Globus pallidus (tissue), 1 donor: ENCODE measurements at places on chromosomes 3 and 15.

DNA sequence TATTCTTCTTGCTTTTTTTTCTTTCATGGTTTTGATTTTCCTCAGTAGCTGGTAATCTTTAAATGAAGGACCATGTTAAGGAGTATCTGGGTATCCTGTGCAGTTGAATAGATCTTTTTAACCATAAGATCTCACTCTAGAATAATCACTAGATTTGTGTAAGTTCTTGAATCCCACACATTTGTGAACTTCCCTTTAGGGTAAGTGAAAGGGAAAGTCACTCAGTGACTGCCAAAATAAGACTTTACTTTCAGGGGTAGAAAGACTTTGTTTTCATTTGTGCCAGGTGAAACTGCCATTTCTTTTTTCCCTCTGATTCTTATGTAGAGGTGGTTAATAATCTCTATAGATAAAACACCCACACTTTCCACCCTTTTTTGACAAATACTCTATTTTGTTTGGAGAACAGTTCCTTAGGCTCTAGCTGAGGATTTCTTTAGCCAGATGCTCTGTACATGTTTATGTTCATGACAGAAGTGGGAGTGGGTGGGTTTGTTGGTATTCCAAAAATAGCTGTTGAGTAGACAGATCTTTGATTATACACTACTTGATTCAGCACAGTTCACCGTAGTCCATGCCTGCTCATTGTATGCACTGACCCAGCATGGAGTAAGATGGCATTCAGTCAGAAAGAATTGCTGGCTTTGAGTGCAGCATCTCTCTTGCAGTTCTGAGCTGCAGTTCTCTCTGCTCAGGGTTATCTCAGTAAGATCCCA, 28.5 kb downstream of the LRRC49 start:
- no peak for DNase-seq

GRCh38 chr3:72371431-72371830, 476.8 kb downstream of the SHQ1 start:
- DNase-seq, result no peak

DNA sequence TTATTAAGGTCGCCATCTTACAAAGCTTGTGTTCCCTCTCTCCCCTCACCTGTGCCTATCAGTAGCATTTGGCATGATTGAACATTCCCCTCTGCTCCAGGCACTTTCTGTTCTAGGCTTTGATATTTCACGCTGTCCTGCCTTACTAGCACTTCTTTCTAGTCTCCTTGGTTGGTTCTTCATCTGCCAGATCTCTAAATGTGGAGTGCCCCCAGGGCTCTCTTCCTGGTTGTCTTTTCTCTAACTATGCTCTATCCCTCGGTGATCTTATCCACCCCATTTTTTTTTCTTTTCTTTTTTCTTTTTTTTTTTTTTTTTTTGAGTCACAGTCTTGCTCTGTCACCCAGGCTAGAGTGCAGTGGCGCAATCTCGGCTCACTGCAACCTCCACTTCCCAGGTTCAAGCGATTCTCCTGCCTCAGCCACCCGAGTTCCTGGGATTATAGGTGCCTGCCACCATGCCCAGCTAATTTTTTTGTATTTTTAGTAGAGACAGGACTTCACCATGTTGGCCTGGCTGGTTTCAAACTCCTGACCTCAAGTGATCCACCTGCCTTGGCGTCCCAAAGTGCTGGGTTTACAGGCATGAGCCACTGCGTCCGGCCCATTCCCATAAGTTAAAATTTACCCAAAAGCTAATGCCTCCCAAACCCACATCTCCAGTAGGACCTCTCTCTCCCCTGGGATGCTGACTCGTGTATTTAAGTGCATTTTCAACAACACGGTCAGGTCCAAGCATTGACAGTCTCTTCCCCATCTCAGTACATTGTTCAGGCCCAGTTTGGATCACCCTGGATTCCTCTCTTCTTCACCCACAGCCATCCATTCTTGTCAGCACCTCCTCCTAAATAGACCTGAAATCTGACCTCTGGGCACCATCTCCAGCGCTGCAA, 5.2 kb downstream of the NUSAP1 start:
- no peak for DNase-seq

DNA sequence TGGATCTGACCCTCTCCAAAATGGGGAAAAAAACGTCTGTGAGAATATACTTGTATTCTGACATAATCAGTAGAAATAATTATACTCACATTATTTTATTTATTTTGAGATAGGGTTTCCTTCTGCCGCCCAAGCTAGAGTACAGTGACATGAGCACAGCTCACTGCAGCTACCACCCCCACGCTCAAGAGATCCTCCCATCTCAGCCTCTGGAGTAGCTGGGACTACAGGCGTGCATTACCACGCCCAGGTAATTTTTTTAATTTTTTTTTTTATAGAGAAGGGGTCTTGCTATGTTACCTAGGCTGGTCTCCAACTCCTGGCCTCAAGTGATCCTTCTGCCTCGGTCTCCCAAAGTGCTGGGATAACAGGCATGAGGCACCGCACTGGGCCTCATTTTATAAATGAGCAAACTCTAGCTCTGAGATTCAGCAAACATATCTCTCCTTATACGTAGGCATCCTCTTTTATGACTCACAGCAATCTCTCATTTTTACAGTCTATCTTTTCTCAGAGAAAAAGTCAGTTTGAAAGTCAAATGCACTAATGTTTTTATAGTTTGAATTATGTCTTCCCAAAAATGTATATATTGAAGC, 989 bp upstream of the VGLL3 start:
- DNase-seq, result no peak

DNA sequence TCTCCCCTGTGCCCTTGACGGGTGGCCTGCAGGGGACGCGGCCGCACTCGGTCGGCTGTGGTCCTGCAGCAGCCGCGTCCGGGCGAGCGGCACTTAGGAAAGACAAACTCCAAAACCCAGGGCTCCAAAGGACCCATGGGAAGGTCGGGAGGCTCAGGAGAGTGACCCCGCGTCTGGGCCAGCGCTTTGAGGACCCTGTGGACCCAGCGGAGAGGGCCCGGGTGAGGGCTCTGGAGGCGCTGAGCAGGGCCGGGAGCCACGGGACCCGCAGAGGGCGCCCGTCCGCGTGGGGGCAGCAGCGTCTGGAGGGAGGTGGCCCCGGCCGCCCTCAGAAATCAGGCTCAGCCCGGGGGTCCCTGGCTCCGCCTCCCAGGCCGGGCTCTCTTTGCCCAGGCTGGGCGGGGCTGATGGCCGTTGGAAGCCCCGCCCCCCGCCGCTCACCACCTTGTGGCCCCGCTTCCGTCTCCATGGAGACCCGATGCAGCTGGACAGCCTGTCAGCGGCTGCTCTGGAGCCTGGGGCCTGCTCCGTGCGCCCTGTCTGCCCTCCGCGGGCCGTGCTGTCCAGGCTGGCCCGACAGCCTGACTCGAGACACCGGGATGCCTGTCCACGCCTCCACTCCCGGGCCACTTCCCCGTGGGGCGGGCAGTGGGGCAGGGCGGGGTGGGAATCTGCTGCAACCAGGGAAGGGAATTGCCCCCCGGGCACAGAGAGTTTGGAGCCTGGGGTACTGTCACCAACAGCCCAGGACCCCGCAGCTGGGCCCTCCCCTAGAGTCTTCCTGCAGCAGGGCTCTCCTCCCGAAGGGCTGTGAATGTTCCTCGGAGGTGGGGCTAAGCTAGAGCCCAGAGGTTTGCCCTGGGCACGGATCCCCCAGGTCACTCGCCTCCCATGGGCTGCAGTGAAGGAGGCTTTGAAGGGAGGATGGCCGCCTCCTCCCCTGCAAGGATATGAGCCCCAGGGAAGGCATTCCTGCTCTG, 34.8 kb upstream of the RPL32 start:
- DNase-seq, result no peak

- no peak for DNase-seq
These were observed 342.4 kb upstream of the CTDSPL start for GRCh38 chr3:37519236-37519635.

DNA sequence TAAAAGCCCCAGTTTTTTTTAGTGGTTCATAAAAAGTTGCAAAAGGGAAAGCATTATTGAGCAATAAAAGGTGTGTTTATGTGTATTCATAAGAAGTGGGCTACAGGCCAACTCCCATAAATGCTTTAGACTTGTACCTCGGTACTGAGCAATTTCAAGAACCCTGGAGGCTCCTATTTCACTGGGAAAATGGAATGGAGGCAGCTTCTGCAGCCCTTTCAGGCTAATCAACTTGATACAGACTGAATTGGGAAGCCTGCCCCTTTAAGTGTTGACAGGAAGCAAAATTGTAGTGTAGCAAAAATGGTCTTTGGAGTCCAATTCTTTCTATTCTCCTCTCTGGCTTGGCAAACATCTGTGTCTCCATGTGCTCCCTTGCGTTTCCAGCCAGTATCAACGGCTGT, 118.8 kb downstream of the ECT2 start:
- no peak for DNase-seq

DNA sequence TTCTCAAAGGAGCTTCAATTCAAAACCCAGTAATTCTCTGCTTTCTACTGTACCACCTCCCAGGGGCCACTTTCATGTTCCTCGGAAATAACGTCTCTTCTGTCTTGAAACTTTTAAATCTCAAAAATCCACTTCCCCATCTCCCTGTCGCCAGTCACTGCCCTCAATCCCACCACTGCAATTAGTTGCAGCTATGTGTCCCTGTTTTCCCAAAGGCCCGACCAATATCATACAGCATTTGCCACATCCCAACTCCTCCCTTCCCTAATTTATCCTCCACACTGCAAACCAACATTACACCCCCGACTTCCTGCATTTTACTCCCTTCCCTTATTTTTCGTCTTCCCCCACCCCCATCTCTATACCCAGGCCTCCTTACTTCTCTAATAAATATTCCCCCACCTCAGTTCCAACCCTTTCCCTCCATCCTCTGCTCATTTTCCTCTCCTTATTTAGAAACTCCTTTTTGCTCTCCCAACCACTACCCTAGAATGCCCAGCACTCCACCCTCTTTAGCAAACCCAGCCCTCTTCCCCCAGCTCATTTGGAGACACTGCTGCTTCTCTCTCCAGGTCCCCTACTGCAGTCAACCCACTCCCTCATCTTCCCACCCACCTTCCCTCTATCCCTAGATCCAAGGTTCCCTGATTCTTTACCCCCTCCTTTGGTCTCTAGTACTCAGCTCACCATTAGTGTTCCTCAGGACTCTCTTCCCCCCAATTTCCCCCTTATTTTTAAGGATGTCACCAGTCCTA, 1.1 kb downstream of the NPTN start:
- DNase-seq, result peak; percentile 29

DNA sequence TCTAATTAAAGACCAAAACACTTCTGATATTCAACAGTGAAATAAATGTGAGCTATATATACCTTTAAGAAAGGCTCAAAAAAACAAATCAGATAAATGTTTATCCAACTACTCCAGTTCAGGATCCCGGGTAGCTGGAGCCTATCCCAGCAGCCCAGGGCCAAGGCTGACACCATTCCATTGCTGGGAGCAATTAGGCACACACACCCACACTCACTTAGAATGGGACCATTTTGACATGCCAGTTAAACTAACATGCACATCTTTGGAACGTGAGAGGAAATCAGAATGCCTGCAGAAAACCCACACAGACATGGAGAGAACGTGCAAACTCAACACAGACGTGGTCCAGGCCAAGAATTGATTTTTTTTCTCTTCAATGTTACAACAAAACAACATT, 30.0 kb upstream of the PLSCR4 start:
- DNase-seq, result peak; percentile 10

DNA sequence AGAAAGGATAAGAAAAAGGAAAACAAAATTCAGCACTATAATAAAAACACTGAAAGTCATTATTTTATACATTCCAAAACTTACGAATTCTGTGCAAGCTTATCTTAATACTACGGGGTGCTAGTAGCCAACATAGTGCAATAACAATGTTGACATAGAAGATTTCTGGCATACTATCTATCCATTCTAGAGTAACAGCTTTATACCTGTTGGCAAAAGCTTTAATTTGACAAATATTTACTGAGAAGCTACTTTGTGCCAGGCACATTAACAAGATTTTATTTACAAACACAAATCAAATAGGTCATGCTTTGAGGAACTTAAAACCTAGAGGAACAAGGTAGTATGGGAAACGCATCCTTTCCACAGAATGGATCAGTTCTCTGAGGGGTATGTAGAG, 1.1 kb downstream of the ACKR4 start:
- DNase-seq, result no peak

- DNase-seq, result no peak
These were observed 20.8 kb upstream of the APH1B start for GRCh38 chr15:63256433-63257274.

- DNase-seq, result peak; percentile 61
These were observed 49.0 kb upstream of the OSBPL11 start for GRCh38 chr3:125644036-125645005.

DNA sequence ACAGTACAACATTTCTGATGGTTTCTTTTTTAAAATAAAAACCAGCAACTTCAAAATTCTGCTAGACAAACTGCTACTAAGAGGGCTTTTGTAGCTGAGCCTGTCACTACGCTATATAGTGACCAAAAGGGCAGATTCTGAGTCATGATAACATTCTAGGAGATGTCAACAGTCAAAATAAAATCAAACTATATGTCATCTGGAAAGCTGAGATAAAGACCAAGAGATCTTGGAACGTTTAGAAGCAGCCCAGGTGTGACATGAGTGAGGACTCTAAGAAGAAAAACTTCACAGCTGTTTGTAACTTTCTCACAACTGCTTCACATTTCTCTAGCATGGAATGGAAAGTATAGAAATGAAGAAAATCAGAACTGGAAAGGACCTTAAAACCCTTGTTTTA, 84.6 kb downstream of the FILIP1L start:
- DNase-seq, result no peak

DNA sequence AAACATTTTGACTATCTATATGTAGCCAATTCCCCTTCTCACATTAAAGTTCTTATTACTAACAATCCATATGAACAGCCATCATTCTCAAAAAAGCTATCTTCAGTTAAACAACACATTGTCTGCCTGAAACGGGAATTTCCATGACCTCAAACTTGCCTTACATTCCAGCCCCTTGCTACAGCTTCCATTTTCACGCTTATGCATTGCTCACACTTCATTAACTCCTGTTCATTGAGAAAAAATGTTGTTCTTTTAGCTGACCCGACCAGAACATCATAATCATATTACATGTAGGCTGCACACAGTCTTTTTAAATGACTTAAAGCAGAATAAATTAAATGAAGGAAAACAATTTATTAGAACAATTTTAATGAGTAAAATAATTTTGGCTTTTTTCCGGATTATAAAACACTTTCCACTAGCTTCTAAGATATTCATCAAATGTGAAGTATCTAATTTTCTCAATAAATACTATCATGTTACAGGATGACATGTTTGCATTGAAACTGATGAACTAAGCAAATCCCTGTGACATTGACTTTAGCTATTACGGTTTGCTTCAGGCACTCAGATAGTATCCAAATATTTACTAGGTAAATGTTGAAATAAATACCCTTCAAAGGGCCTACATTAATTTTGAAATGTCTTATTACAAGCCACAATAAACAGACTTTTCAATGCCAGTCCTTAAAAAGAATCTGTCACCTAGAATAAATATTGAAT, 49.9 kb downstream of the P3H2 start:
- no peak for DNase-seq

GRCh38 chr15:49649987-49650386, 29.1 kb downstream of the DTWD1 start:
- DNase-seq, result no peak
